ENCODE measurements at places on chromosomes 11 and 22.

DNA sequence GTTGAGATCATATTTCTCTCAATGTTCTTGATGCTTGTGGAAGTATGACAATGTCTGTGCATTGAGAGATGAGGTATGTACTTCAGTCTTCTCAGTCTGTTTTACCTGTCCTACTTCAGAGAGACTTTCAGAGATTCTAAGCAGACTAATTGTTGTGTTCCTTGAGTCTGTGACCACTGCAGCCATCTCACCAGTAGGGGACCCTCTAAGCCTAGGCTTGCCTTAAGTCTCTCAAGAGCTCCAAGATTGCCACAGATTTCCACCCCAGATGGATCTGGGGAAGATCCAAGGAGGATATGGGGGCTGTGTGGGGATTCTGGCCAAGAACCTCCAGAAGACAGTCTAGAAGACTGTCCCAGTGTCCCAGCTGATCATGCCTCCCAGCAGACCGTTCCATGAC lies 179.9 kb upstream of the PLET1 start:
- no peak for DNase-seq

GRCh38 chr11:47468598-47469214 lies 19.8 kb upstream of the RAPSN start:
- DNase-seq, result no peak

- DNase-seq, result no peak
Observed at GRCh38 chr11:8381343-8381742, 117.7 kb upstream of the LMO1 start.

DNA sequence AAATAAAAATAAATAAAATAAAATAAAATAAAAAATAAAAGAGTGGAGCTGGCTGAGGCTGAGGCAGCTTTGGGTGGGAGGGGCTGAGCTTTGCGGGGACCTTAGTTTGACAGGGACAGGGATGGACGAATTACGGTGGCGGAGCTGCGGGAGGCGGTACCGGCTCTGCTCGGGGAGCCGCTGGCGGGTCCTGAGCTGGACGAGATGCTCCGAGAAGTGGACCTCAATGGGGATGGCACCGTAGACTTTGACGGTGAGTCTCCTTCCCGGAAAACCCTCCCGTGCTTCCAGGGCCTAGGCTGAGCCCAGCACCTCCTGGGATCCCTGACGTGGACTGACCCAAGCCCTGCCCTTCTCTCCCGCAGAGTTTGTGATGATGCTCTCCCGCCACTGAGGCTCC lies 3.1 kb downstream of the CABP4 start:
- no peak for DNase-seq

DNA sequence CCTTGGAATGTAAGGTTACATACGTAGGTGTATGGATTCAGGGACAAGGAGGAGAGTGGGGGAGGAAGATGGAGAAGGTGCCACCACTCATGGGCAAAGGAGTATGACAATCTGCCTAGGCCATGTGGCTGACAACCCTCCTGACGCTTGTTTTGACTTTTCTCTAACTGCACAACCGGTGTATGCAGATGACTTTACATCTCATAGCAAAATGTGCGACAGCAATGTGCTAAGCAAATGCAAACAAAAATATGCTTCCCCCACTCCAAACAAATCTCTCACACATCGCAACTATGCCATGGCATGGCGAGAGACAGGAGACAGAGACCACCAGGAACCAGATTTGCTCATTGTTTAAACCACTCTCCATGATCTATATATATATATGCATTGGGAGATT lies 191.8 kb downstream of the BLID start:
- DNase-seq, result no peak

GRCh38 chr22:50015451-50016307 lies 3.1 kb upstream of the IL17REL start:
- DNase-seq, result no peak

- no peak for DNase-seq
Observed at GRCh38 chr11:16897470-16898061, 116.6 kb downstream of the PLEKHA7 start.

GRCh38 chr11:7299393-7299792 lies 47.7 kb downstream of the SYT9 start:
- DNase-seq, result no peak

- no peak for DNase-seq
Observed at GRCh38 chr11:67491276-67492068, 8.6 kb downstream of the AIP start.

- no peak for DNase-seq
Observed at GRCh38 chr11:34323601-34324000, 34.2 kb downstream of the ABTB2 start.

DNA sequence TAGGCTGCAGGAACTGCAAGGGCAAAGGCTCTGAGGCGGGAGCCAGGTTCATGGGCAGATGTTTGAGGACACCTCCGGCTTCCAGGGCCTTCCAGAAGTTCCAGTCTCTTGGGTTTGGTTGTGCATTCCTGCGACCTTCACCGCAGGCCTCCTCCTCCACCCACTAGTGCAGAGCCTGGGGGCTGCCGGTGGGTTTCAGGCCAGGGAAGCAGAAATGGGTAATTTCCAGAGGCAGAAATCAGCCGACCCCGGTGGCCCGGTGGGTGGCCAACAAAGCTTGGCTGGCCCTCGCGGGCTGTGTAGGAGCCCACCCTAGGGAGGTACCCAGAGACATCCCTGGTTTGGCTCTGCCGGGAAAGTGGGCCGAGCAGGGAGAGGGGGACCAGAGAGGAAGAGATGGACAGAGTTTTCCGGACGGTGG lies 417 bp upstream of the PHETA2 start:
- DNase-seq, result no peak

DNA sequence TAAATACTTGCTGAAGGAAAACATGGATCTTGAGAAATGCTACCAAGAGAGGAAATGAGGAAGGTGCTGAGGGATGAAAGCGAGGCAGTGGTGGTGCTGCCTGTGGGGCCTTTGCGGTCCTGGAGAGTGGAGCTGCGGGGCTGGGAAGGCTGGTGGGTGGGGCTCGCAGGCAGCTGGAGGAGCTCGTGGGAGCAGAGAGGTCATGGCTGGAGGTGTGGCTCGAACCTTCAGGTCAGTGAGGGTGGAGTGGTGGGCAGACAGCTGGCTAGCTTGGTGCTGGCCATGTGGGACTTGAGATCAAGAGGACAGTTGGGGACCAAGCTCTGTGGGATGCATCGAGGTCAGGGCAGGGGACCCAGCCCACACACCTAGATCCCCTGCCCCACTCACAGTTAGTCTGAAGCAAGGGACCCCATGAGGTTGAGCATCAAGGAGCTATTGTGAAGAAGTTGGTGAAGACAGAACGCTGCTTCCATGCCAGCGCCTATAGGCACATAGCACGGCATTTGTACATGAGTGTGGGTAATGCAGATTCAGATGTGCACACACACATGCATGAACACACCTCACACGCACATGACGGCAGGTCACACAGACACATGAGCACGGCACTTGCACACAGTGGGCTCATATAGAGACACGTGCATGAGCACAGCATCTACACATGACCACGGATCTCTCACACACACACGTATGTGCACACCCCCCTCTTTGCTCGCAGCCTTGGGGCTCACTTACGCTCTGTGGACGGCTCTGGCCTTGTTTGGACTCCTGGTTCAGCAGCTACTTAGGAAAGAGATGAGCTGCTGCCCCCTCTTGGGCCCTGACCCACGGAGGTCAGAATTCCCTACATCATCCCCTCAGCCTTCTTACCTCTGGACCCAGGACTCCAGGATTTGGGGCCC lies 30.4 kb downstream of the SHANK3 start:
- no peak for DNase-seq

DNA sequence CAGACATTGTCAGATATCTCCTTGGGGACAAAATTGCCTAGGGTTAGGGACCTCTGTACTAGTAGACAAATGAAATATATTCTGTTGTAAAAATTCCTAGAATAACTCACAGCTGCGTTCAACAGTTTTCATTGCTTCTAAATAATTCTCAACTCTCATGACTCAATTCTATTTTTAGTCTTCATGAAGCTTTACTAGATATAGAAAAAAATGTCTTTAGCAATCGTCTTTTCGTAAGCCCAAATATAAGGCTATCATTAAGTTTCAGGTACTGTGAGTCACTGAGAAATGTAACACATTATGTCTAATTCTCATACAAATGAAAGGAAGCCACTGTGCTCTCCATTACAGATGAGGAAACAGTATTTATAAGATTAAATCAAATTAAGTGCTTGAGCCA lies 6.4 kb downstream of the MMP12 start:
- DNase-seq, result no peak

GRCh38 chr11:102325088-102325487 lies 7.8 kb downstream of the BIRC3 start:
- no peak for DNase-seq
